DMS53 (cell line): ENCODE measurements at places on chromosomes 6 and 20.

GRCh38 chr6:82917346-82918064 is 148.1 kb downstream of the UBE3D start:
- DNase-seq, result peak; percentile 24

- peak; percentile 66 for DNase-seq
Observed at GRCh38 chr6:5746053-5746758, 260.5 kb downstream of the NRN1 start.

GRCh38 chr6:110720066-110720465 is 95.2 kb downstream of the CDK19 start:
- no peak for DNase-seq

DNA sequence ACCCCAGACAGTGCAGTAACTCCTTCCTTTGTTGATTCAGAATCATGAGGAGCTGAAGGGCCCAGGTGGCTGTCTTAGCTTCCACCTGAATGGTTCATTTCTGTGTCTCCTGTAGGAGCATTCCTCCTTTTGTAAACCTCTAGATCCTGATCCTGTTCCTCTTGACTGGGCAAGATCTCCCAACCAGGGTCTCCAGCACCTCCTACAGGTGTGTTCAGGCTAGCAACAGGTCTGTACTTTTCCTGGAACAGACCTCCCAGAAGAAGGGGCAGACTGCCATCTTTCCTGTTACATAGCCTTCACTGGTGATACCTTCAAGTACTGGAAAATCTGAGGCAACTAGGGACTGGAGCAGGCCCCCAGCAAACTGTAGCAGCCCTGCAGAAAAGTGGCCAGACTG is 35.2 kb downstream of the HLA-B start:
- DNase-seq, result no peak

DNA sequence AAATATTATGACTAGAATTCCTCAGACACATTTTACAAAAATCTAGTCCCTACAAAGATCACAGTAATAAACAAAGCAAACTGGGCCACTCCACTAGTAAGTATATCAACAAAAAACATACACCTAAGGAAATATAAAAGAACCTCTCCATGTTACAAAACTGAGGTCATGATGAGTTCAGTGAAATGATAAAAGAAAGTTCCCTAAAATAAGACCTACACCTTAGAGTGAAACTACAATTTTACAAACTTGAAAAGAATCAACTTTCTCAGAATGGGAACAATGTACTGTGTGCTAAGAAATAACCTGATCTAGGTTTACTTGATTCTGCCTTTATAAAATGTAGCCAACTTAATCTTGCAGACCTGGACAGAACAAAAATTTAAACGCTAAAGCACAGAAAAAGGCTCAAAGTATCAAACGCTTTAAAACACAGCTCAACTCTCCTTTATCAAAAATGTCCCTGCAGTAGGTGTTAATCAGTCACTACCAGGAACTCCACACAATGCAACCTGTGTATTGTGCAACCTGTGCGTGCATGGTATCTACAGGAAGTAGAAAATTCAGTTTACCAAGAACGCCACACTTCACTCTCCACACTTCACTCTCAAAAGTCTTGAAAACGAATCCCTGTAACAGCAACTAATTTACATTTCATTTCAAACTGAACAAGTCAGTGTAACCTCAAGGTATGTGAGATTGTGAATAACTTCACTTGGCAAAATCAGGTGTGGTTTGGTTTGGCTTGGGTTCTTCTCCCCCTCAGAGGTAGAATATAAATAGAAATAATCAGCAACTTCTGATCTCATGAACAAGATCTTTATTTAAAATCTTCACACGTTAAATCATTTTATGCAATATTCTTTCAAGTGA is 1.8 kb downstream of the RALGAPA2 start:
- DNase-seq, result peak; percentile 85

- no peak for DNase-seq
Observed at GRCh38 chr6:33962246-33963027, 158.6 kb upstream of the MLN start.

DNA sequence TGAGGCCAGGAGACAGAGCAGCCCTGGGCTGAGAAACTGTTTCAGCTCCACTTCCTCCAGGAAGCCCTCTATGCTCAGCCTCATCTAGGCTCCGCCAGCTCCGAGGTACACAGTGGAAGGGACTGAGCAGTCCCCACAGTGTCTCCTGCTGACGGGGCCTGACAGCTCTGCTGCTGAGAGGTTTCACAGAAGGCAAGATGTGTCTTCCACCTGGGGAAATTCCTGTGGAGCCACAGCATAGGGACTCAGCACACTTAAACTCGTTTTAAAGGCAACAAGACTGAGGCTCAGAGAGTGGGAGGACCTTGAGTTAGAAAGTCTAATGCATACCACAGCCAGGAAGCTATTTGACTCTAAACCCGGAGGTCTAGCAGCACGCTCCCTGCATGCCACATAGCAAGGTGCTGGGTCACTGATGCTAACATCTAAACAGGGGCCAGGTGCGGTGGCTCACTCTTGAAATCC is 6.8 kb downstream of the ADA start:
- no peak for DNase-seq

- DNase-seq, result no peak
Observed at GRCh38 chr20:47266847-47267515, 89.5 kb downstream of the ZMYND8 start.
